Cardiac fibroblast (primary cell): ENCODE measurements at places on chromosomes 5 and 9.

- DNase-seq = peak; percentile 49
Observed at GRCh38 chr5:82365744-82366228, 87.6 kb upstream of the RPS23 start.

DNA sequence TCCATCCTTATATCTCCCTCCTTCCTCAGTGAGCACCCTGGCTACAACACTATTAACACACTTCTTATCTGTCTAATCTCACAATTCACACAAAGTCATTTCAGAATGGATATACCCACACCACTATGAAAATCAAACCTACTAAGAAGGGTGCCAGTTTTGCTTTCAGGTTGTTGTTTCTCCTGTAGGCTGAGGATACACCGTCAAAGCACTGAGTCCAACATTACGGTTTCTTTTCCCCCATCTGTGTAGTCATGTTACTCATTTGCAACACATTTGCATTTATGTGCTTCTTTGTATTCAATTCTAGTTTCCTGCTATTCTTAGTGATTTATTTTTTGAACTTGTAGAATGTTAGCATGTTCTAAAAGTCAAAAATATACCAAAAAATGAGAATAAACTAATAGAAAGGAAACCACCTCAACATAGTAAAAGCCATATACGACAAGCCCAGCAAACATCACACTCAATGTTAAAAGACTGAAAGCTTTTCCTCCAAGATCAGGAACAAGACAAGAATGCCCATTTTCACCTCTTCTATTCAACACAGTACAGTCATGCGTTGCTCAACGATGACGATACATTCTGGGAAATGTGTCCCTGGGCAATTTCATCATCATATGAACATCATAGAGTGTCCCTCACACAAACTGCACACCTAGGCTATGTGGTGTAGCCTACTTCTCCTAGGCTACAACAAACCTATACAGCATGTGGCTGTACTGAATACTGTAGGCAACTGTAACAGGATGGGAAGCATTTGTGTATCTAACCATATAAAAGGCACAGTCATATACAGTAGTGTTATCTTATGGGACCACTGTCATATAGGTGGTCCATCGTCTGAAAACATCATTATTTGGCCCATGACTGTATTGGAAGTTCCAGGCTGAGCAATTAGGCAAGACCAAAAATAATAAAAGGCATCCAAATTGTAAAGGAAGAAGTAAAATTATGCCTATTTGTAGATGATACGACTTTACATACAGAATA is 6.3 kb downstream of the ROR2 start:
- no peak for DNase-seq

DNA sequence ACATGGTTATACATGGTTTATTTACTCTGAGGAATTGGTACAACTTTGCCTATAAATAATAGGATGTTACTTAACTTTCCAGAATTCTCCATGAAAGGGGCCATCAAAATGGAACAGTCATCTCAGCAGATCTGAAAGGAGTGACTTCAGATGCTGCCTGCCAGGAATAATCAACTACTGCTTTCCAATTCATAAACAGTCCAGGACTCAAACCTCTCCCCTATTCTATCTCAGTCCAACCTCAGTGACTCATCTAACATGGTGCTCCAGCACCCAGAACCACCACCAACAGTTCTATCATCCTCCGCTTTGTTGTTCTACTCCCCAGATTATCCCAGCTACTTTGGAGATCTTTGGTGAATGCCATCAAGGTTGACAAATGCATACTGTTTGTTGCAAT is 221.5 kb upstream of the MPDZ start:
- no peak for DNase-seq

- DNase-seq = no peak
Observed at GRCh38 chr9:120281665-120282064, 298.3 kb downstream of the CDK5RAP2 start.

- peak; percentile 66 for DNase-seq
Observed at GRCh38 chr5:35031276-35031675, 16.5 kb downstream of the AGXT2 start.

DNA sequence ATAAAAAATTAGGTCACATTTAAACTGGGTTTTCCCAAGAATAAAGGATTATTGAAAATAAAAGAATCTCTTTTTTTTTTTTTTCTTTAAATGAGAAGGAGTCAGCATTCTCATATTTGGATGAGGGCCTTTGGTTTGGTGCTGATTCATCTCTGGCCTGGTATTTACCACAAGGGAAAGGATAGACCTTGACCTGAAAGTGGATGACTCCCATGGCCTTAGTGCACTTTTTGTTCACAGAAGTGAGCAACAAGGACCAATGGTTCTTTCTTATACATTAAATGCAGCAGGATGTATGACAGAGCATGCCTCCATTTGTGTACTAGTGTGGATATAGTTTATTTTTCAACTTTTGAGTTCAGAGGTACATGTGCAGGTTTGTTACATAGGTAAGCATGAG is 6.9 kb downstream of the YTHDC2 start:
- DNase-seq = peak; percentile 77

GRCh38 chr5:120509053-120509452 is 45.0 kb downstream of the PRR16 start:
- no peak for DNase-seq

- DNase-seq = no peak
Observed at GRCh38 chr5:137245438-137245837, 253.7 kb downstream of the SPOCK1 start.

DNA sequence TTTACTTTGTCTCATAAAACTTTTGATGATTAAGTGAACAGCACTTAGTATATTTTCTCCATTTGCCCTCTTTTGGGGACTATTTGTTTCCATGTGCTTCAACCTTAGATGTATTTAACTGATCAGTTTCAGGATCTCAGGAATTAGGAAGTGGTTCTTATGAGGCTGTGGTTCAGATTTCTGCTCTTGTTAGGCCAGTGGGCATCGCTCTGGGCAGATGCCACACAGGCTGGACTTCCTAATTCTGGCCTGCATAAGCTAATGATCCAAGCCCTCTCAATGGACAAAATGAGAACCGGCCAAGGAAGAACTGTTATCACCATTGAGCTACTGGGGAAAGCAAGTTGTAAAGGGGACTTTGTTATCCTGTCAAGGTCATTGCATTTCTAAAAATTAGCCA is 6.9 kb downstream of the ARHGAP26 start:
- DNase-seq = no peak

DNA sequence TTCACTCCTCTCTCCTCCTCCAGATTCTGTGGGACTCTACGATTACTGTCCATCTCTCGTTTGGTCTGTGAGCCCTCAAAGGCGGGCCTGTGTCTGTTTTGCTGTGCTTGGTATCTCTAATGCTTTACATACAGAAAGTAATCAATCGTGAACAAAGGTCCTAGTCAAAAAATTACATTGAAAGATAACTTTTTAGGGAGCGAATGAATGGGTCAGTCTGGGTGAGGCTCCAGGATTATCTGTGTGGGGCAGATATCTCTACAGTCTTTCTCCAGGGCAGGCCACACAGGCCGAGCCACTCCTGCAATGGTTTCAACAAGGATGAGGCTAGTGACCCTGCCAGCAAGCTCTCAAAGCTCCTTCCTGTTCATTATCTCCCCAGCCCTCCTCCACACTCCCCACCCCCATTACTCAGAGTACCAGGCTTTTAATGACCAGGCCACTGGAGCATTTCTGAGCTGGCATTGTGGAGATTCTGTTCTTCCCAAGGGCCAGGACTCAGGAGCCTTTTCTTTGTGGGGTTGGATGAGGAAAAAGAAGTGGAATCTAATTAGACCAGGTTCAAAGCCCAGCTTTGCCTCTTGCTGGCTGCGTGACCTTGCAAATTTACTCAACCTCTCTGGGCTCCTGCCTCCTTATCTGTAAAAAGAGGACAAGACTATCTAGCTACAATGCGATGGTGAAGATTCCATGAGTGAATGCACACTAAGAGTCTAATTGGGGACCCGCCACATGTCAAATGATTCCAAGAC is 10.2 kb downstream of the CORO2A start:
- DNase-seq = no peak

DNA sequence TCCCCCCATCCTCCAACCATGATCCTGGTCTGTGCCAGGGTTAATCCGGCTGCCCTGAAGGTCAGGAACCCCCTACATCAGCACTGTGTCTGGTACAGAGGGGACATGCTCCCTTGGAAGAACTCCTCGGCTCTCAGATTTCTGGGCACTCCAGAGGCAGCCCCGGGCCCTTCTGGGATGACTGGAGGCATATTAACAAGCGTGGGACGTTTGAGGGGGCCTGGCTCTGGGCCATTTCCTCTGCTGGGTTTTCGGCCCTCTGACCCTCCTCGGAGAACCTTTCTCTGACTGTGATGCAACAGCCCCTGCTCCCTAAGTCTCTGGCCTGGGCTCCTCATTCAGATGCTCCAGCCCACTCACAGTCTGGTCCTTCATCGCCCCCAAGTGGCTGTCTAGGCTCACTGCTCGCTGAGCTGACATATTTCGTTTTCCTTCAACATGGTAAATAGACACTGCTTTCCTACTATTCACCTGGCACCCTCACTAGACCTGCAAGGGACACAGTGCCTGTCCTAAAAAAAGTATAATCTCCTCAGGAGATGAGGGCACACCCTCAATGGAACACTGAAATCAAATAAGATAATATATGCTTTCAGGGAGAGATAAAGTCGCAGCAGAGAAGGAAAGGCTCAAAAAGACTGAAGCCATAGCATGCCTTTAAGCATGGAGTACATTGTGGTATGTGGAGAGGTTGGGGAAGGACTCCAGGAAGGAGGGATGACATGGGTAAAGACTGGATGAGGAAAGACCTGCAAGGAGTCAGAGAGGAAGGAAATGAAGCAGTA is 404.7 kb upstream of the TRPC7 start:
- peak; percentile 81 for DNase-seq

GRCh38 chr5:58544195-58544594 is 38.7 kb upstream of the RAB3C start:
- no peak for DNase-seq

DNA sequence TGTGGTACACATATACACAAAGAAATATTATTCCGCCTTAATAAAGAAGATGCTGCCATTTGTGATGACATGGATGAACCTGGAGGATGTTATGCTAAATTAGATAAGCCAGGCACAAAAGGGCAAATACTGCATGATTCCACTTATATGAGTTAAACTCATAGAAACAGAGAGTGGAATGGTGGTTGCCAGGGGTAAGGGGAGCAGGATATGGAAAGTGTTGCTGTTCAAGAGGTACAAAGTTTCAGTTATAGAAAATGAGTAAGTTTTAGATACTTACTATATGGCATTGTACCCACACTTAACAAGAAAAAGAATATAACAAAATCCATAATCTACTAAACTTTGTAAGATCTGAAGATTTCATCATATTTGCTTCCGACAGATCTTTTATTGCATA is 252.2 kb downstream of the SYK start:
- DNase-seq = no peak

- DNase-seq = no peak
Observed at GRCh38 chr5:40315126-40315525, 364.6 kb upstream of the PTGER4 start.

DNA sequence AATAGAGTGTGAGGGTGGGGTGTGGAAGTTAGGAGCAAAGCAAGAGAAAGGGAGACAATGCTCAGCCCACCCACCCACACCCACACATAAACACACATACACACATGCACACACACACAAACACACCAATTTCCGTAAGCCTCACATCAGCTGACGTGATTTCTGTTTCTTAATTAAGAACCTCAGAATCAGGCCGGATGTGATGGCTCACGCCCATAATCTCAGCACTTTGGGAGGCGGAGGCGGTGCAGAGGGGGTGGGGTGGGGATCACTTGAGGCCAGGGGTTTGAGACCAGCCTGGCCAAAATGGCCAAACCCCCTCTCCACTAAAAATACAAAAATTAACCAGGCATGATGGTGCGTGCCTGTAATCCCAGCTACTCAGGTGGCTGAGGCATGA is 26.4 kb upstream of the PIK3R1 start:
- DNase-seq = no peak

DNA sequence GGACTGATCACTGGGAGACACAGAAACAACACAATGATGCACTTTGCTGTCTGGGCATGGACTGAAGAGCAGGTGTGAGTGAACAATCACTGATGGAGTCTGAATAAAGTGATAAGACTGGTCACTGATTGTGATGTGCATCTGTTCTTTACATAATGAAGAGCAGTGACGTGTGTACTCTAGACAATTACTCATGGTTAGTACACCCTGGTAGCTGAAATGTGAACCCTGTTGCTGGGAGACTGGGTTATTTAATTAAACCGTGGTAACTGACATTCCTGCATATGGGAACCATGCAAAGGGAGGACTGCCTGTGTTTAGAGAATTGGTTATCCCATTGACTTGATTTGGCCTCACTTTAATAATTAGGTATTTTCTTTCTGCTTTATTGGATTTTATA is 202.9 kb downstream of the NR2F1-AS1 start:
- peak; percentile 31 for DNase-seq

- peak; percentile 73 for DNase-seq
Observed at GRCh38 chr9:93132287-93132927, 1.6 kb downstream of the NINJ1 start.

DNA sequence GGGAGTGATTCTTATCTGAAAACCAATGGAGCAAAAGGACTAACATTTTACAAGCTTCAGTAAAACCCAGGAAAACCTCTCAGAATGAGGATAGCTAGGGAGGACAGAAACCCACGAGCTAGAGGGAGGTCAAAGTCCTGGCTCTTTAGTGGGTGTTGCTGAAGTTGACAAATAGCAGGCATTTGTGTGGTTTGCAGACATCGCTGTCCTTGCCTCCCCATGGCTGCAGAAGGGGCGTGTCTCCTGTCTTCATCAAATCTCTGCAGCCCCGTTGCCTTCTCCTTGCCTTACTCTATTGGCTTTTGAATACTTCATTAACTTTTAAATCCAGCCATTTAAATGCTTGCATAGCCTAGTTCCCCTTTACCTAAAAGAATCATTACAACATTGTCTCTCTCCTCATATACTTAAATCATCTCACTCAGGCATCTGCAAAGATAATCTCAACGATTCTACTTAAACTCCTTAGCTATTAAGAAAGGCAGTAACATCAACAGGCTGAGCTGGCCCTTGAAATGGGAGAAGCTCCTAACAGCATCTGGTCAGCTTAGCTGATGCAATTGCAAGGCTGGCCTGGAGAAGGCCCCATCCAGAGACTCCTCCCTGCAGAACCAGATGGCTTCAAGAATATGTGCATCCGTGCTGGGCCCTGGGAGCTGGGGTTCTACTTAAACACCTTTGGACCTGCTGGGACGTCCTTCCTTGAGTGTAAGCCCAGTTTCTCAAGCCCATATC is 152.8 kb upstream of the TAS2R1 start:
- DNase-seq = peak; percentile 38

- DNase-seq = no peak
Observed at GRCh38 chr5:78627766-78628165, 20.8 kb downstream of the LHFPL2 start.

- DNase-seq = peak; percentile 18
Observed at GRCh38 chr5:169094586-169095409, 206.1 kb downstream of the SLIT3 start.

DNA sequence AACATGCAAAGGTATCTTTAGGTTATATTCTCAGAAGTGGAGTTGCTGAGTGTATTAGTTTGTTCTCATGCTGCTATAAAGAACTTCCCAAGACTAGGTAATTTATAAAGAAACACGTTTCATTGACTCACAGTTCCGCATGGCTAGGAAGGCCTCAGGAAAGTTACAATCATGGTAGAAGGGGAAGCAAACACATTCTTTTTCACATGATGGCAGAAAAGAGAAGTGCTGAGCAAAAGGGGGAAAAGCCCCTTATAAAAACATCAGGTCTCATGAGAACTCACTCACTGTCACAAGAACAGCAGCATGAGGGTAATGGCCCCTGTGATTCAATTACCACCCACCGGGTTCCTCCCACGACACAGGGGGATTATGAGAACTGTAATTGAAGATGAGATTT is 163.6 kb upstream of the PRLR start:
- DNase-seq = no peak
